ENCODE measurements at places on chromosomes 5 and 9.
A peak's percentile ranks its signal among the peaks of the same experiment; 100 is the strongest.

- DNase-seq, result no peak
Observed at GRCh38 chr9:100240512-100240911, 112.2 kb downstream of the TEX10 start.

- peak; percentile 12 for DNase-seq
Observed at GRCh38 chr5:148729182-148729581, 74.9 kb upstream of the HTR4 start.

GRCh38 chr5:150153483-150153882 is 2.2 kb downstream of the PDGFRB start:
- DNase-seq, result no peak

GRCh38 chr9:72949244-72949582 is 3.6 kb downstream of the ALDH1A1 start:
- DNase-seq, result no peak

DNA sequence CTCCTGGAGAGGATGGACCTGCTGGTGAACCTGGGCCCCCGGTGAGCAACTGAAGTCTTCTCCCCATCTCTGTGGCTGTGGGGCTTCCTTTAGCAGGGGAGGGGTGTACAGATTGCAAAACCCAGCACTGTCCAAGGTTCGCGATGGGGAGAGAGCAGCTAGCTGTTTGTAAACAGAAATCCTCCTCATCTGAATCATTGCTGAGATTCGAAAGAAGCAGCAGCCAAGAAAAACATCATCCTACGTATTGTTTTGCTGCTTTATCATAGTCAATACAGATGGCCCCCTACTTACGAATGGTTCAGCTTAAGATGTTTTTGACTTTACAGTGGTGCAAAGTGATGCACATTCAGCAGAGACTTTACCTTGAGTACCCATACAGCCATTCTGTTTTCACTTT is 80.0 kb upstream of the TGFBR1 start:
- DNase-seq, result no peak

DNA sequence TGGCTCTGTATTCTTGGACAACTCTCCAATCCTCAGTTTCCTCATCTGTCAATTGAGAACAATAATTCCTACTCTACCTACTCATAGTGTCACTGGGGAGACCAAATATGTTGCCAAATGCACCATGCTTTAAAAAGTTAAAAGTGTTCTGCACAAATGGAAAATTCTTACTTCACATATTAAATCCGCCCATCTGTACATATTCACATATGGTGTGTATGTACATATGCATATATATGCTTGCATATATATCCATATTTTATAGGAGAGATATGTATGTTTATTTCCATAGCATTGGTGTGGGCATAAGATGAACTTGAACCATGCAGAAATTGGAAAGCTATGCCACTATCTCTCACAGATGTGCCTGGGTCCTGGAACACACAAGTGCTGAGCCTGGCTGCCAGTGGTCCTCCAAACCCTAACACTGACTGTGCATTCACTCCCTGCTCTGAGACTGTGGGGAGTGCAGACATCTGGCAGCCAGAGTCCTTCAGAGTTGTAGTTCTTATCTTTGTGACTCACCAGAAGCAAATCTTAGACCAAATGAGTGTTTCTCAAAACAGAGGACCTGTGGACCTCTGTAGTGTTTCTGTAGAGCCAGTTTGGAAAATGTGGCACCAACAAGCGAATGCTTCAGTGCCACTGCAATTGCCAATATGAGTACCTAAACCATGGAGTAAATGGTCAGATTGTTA is 168.7 kb downstream of the GRIA1 start:
- no peak for DNase-seq

DNA sequence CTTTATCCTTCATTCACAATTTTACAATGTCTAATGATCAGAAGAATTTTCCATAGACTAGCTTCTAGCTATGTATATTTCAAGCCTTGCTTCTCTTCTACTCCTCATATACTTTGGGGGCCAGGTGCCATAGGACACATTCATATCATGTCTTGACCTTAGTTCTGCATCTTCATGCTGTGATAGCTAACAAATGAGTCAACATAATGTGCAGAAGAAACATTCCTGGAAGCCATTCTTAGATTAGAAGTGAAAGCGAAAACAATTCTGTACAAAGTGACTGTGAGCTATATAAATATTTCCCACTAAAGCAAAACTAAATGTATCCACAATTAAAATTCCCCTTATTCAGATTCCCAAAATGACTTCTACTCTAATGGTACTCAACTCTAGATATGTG is 320.2 kb upstream of the NREP start:
- no peak for DNase-seq

DNA sequence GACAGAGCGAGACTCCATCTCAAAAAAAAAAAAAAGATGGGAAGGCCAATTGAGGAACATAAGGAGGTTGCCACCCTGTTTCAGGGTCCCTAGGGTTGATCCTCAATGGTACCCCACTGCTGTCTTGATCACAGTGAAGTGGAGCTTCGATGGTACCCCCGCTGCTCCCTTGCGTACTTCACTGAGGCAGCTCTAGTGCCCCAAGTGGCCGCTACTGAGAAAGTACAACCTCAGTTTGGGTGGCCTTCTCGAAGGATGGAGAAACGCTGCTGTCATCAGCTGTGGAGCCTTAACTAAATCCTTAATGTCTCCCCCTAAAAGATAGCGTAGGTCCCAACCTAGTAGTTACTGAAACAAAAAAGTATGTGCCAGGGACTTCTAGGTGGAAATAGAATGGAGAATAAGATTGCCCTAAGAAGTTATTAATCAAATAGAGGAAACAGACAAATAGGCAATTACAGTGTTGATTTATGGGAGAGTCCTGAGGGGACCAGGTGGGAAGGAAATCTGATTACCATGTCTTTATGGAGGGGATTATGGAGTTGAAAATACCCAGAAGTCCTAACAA is 6.3 kb downstream of the TESK1 start:
- DNase-seq, result no peak

- DNase-seq, result no peak
Observed at GRCh38 chr5:108911055-108911454, 163.4 kb downstream of the FER start.

GRCh38 chr9:121784731-121785411 is 133.4 kb downstream of the DAB2IP start:
- no peak for DNase-seq

DNA sequence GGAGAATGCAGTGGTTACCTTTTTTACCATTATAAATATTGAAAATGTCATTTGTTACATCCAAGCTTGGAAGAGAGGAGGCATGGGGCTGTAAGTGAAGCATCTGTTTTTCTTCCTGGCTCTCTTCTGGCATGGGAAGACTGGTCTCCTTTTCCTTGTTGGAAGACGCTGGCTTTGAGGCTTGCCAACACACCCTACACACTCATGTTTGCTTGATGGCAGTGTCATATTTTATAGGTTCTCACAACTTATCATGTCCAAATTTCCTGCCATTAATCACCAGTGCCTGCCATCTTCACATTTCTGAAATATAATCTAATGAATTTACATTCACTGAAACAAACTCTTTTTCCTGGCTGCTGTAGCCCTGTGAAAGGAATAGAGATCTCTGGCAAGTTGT is 252.9 kb downstream of the MAN2A1 start:
- DNase-seq, result no peak

DNA sequence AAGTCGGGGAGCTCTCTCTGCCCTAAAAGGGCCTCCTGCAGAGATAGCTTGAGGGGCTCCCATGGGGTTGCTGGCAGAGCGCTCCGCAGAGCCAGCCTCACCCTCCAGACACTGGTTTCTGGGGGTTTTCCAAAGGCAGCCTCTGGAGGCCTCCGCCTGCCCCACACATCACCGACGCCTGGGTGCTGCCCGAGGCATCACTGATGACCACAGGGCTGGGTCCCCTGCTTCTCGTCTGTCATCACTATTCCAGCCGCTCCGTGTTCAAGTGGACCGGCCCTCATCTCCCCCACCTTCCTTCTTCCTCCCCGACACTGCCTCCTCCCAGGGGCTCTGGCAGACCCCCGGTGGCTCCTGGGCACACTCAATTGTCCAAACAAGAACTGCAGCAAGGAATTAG is 64.1 kb upstream of the IRX4 start:
- DNase-seq, result no peak

DNA sequence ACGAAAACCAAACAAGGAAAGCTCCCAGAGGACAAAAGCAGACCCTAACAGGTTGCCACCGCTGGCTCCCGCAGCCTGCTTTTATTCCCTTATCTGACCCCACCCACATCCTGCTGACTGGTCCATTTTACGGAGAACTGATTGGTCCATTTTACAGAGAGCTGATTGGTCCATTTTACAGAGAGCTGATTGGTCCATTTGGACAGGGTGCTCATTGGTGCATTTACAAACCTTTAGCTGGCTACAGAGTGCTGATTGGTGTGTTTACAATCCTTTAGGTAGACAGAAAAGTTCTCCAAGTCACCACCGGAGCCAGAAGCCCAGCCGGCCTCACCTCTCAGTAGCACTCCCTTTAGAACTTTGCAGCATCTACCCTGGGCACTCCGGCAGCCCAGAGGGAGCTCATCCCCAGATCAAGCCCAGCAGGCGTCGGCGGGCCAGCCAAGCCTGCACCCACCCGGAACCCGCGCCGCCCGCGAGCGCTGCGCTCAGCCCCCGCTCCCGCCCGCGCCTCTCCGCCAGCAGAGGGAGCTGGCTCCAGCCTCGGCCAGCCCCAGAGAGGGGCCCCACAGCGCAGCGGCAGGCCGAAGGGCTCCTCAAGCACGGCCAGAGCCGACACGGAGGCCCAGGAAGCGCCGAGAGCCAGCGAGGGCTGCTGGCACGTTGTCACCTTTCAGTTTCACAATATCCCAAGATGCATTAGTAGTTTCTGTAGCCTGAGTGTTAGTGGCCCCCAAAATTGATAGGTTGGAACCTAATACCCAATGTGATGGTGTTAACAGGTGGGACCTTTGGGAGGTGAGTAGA is 35.3 kb upstream of the CLPTM1L start:
- DNase-seq, result no peak

GRCh38 chr5:90956511-90957097 is 398.0 kb downstream of the ADGRV1 start:
- no peak for DNase-seq

DNA sequence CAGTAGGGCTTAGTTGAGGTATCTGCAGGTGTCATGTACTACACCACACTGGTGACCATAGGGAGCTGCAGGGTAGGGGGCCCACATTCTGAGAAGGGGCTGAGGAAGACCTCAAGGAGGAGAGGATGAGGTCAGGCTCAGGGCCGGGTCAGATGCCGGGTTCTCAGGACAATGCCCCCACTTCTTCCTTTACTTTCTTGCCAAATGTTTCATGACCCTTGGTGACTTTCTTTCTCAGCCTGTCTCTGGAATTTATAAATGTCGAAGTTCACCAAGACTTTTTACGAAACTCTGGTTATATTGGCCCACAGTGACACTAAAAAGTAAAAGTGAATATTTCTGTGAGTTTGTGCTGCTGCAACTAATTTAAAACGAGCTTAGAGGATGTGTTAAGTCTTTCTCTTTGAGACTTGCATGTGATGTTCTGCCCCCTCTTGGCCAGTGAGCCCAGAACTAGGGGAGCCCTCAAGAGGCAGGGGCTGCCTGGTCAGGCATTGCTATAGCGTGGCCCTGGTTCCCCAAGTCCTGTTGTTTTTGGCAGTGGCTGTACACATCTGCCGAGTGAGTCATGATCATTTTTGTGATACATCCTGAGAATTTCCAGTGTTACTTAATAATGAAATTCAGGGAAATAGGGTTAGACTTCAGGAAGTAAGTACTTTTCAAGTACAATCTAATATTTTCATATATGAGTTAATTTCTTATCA is 11.2 kb downstream of the ACO1 start:
- no peak for DNase-seq

DNA sequence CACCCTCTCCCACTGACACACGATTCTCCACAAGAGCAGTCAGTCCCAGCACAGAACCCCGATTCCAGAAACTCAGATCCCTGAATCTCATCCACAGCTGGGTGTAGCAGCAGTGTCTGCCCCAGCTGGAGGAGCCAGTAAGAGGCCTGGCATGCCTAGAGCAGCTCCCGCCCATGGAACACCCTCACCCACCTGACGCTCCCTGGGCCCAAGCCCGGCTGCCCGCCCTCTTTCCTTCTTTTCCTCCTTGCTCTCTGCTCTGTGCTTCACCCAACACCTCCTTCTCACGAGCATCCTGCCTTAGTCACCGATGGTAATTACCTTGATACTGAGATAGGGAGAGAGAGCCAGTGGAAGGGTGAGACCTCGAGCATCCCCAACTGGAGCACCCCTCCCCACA is 8.7 kb downstream of the PCDH1 start:
- DNase-seq, result no peak

DNA sequence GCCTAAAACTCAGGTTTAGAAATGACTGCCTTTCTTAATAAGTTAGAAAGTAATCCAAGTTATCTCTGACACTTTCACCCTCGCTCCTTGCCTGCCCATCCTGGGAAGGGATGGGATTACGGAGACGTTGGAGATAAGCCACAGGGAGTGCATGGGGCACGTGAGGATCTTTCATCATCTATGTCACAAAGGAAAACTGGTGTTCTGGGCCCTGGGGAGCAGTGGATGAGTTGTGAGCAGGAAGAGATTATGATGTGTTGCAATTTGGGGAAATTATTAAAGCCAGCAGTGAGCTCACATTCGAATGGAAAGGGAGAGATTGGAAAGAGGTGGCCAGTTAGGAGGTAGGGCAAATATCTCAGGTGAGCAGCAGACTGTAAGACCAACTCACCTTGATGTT is 12.8 kb downstream of the AFAP1L1 start:
- no peak for DNase-seq

DNA sequence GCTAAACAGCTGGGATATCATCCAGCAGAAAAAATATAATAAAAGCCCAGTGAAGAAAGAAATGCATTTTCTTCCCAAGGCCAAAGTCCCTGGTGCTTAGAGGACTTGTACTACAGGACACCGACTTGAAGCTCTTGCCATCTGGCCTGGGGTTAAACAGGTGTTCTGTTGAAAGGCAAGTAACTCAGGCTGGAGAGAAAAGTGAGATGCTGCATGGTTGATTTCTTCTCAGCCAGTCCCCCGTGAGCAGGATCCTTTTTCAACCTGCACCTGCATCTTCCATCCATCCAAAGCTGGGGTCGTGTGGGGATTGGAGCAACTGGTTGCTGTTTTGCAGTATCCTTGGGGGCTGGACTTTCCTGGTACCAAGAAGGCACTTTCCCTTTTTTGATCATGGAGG is 146.1 kb upstream of the RPS23 start:
- no peak for DNase-seq

- no peak for DNase-seq
Observed at GRCh38 chr5:141596867-141597266, 21.9 kb downstream of the DIAPH1 start.

GRCh38 chr5:38543074-38543473 is 13.4 kb downstream of the LIFR start:
- no peak for DNase-seq

- DNase-seq, result no peak
Observed at GRCh38 chr5:43891112-43891511, 288.1 kb downstream of the NNT start.

GRCh38 chr9:4980086-4980727 is 4.9 kb upstream of the JAK2 start:
- no peak for DNase-seq

DNA sequence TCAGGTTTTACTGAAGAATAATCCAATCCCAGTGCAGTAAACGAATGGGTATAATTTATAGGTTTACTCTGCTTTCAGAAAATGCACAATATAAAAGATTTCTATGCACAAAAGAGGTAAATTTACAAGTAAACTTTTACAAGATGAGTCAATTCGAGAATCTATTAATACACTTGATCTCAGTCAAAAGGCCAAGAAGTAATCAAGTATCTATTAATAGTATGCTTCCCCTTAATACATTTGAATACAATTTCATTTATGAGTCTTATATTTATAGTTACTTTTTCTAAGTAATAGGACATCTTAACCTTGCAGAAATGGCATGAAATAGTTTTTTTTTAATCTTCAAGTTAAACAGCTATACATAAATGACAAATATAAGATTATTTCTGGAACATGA is 355.2 kb upstream of the EFNA5 start:
- no peak for DNase-seq

- DNase-seq, result no peak
Observed at GRCh38 chr9:125743682-125744428, 3.3 kb upstream of the PBX3 start.

All from NCI-H1092 (cell line).